ENCODE measurements at places on chromosomes 7 and 10.

DNA sequence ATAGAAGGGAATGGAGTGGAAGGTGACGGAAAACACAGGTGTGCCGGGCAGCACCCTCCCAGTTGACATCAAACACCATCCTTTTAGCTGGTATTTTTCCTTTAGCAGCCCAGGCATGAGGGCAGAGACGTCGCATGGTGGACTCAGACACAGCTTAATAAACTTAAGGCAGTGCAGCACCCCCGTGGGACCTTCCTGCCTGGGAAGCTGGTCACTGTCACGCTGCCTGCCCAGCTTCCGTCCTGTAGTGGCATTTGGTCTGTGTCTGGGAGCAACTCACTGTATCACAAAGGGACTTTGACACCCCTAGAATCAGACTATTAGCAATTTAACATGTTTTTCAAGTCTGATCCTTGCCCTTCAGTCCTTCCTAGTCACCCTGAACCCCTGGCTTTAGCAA lies 35.8 kb downstream of the IL15RA start:
- no peak overlapping the region for H3K27ac ChIP-seq
- peaks cover 15% of the 10 kb centered on the region for H3K4me1 ChIP-seq
- H3K27me3 ChIP-seq, result no peaks in the 10 kb centered on the region
- no peak for DNase-seq
- H3K36me3 ChIP-seq, result peaks cover 8% of the 10 kb centered on the region
- no peak overlapping the region for H3K4me3 ChIP-seq

DNA sequence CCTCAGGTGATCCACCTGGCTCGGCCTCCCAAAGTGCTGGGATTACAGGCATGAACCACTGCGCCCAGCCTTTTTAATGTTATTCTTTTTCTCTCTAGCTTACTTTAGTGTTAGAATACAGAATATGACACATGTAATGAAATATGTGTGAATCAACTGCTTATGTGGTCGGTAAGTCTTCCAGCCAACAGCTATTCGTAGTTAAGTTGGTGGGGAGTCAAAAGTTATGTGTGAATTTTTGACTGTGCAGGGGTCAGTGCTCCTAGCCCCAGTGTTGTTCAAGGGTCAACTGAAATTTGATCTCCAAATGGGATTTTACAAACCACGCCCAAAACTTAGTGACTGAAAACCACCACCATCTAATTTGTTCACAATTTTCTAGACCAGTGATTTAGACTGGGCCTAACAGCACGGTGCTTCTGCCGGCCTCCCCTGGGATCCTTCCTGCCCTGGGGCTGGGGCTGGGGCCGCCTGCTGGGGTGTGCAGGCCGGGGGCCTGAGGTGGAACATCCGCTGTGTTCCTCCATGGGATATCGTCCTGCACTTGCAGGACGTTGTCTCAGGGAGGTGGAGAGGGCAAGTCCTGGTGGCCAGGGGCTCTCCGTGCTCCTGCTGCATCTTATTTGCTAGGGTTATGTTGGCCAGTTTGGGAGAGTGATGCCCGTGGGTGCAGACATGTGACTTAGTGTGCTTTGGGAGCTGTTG lies 24.5 kb upstream of the GRB10 start:
- H3K4me3 ChIP-seq, result no peak overlapping the region
- no peak overlapping the region for H3K27ac ChIP-seq
- no peak for DNase-seq
- H3K36me3 ChIP-seq, result no peaks in the 10 kb centered on the region
- peaks cover 18% of the 10 kb centered on the region for H3K27me3 ChIP-seq

DNA sequence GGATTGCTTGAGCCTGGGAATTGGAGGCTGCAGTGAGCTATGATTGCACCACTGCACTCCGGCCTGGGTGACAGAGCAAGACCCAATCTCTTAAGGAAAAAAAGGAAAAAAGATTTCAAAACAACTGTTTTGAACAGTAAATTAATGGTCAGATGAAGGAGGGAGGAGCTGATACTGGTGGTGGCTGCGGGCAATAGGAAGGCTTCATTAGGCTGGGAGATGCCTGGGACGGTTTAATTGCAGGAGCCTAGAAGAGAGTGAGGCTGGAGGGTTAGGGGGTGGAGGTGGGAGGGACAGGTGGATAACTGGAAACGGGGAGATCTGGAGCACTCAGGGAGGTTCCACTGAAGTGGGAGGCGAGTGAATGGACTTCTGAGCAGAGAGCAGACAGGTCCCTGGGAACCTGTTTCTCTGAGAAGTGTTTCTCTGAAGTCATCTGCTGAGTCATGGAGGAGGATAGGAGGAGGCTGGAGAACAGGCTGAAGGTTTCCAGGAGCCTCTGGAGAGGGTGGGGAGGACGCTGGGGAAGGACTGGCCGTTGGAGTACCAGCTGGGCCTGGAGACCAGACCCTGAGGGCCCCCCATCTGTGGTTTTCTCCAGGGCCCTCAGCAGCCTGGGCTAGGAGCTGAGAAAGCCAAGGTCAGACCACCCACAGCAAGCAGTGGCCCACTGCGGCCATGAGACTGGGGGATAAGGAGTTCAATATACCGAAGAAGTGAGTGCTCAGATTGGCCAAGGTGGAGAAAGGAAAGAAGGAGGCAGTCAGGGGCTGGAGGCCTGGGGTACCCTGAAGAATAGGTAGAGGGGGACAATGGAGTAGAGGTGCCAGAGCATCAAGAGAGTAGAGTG lies 14.4 kb upstream of the YWHAG start:
- no peaks in the 10 kb centered on the region for H3K36me3 ChIP-seq
- peaks cover 21% of the 10 kb centered on the region for H3K27me3 ChIP-seq
- DNase-seq, result no peak

DNA sequence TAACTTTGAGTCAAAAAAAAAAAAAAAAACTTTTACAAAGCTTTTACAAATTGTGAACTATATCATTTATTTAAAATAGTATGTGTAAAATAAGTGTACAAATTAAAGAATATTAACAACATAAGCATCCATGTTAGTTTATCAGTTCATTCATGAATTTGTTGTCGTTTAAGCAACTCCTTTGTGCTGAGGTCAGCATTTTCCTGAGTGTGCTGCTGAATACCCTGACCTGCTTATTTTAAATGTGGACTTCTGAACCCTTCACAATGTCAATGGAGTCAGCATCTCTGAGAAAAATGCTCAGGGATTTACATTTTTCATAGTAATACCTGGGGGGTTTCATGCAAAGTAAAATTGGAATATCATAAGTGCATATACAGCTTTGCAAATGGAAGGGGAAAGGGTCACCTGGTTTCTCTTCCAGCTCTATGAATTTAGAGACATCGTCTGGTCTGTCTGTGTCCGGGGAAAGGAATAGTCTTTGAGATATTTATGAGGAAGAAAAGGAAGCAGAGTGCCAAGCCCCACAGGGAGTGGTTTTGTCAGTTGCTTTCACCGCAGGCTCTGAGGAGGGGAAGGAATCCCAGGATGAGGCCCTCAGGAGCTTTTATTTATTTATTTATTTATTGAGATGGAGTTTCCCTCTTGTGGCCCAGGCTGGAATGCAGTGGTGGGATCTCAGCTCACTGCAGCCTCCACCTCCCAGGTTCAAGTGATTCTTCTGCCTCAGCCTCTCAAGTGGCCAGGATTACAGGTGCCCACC lies 125.5 kb upstream of the SVIL start:
- peaks cover 11% of the 10 kb centered on the region for H3K27me3 ChIP-seq
- no peak for DNase-seq
- H3K4me1 ChIP-seq, result peaks cover 4% of the 10 kb centered on the region
- H3K4me3 ChIP-seq, result no peak overlapping the region
- no peak overlapping the region for H3K27ac ChIP-seq
- H3K36me3 ChIP-seq, result no peaks in the 10 kb centered on the region

DNA sequence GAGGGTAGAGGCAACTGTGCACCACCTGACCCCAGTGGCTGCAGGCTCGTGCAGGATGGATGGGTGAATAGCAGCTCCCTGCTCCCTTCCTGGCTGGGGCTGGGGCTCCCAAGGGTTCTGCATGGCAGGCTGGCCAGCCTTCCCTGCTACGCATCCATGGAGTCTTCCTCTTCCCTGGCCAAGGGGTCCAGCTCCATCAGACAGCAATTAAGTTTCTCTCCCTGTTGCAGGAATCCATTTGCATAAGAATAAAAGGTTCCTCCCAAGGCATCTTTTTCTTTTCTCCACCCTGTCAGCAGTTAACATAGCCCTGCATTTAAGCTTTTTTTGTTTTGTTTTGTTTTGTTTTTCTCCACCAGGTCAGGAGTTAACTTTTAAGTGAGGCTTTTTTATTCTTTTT lies 10.0 kb upstream of the CPA2 start:
- DNase-seq, result no peak
- H3K27ac ChIP-seq, result no peak overlapping the region
- no peak overlapping the region for H3K4me3 ChIP-seq
- no peaks in the 10 kb centered on the region for H3K4me1 ChIP-seq

GRCh38 chr7:135353832-135354231 lies 120.2 kb downstream of the STRA8 start:
- no peaks in the 10 kb centered on the region for H3K27me3 ChIP-seq
- H3K4me3 ChIP-seq, result no peak overlapping the region
- H3K36me3 ChIP-seq, result no peaks in the 10 kb centered on the region
- H3K27ac ChIP-seq, result no peak overlapping the region
- H3K4me1 ChIP-seq, result peaks cover 8% of the 10 kb centered on the region

DNA sequence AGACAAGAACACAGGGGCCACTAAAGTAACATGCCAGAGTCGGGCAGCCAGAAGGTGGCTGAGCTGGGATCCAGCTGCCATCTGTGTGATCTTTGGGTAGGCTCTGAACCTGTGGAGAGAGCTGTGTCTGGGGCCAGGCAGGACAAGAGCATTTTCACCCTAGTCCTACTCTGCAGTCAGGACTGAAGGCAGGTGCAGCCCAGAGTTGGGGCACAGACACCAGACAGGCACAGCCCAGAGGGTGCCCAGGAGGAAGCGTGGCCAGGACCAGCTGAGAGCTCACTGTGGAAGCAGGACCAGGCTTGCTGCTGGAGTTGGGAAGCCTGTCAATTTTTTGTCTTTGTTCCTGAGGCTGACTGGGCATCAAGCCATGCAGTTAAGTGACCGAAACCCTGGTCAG lies 113.6 kb downstream of the ADCY1 start:
- peaks cover 4% of the 10 kb centered on the region for H3K4me1 ChIP-seq
- H3K4me3 ChIP-seq, result no peak overlapping the region
- no peak overlapping the region for H3K27ac ChIP-seq
- no peaks in the 10 kb centered on the region for H3K36me3 ChIP-seq
- no peak for DNase-seq

DNA sequence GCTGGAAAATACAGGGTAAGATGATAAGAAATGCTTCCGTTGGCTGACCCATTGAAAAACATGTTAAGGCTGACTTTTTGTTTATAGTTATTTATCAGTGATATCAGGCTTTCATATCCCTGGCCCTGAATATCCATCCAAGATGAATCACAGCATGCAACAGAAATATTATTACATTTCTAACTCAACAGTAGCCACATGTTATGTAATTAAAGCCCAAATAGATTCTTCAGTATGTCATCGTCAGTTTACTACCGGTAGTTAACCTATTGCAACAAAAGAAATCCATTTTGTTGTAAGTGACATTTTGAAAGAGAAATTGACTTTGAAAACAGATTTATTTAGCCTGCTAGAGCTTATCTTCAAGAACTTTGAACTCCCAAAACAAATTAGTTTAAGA lies 354.1 kb upstream of the CELF2 start:
- no peak overlapping the region for H3K4me3 ChIP-seq
- H3K36me3 ChIP-seq, result no peaks in the 10 kb centered on the region
- no peaks in the 10 kb centered on the region for H3K4me1 ChIP-seq
- no peak overlapping the region for H3K27ac ChIP-seq

All from T-helper 17 cell (primary cell).